NB4 (cell line): ENCODE measurements at places on chromosomes 2 and 18.

GRCh38 chr2:150109028-150109427 lies 378.4 kb downstream of the RND3 start:
- no peak for DNase-seq

DNA sequence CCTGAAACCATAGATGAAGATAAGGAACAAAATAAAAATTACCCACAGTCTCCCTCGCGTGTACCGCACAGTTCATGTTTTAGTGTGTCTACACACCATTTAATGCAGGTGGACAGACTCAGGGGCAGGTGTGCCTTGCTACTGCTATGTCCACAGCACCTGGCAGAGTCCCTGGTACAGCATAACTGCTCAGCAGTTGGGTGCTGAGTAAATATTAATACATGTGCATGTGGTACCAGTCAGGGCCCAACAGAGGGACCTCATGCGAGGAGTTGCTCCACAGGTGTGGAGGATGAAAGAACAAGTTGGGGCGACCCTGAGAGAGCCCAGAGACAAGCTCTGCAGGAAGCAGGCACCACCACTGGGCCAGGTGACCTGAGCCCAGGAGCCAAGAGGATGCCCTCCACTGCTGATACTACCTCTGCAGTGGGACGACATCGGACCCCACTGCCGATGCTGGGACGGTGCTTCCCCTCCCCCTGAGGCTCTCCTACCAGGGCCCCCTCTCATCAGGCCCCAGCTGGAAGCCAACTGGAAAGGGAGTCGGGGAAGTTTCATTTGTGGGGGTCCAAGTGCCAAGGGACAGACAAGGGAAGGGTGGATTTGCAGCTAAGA lies 100.8 kb downstream of the NEDD4L start:
- DNase-seq = no peak

DNA sequence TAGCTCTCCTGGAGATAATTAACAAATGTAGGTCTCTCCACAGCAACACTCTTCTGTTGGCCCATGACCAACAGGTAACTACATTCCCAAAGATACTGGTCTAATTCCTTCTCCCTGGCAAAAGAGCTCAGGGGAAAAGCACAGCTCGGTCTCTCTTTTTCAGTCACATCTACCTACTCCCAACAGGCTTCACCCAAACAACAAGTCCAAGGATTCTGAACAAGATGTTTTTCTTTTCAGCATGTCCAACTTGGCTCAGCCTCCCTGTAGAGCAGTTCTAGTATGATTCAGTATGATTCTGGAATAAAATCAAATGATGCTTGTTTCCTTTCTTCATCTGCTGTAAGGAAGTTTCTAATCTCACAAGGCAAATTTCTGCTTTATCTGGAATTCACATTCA lies 1704.8 kb upstream of the PIK3C3 start:
- DNase-seq = no peak

DNA sequence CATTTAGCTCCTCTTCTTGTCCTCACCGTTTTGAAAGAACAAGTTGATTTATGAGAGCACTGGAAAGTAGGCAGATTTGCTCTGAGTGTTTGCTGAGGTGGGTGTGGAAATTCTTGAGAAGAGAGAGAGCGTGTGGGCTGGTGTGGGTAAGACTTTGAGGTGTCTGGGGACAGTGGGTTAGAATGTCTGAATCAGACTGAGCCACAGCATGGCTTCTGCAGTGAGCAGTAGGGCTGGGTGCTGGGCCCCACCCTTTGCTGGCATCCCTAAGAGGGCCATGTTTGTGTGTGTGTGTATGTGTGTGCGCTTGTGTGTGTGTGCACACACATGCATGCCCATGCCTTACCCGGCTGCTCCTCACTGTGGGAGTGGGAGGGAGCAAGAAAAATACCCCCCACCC lies 63.7 kb downstream of the COPS8 start:
- DNase-seq = no peak

- peak; percentile 80 for DNase-seq
Measured at GRCh38 chr2:197307236-197307932, 3.2 kb downstream of the ANKRD44 start.

GRCh38 chr2:160303527-160303926 lies 103.5 kb upstream of the ITGB6 start:
- DNase-seq = no peak

- DNase-seq = peak; percentile 22
Measured at GRCh38 chr2:31413862-31414550, 536 bp downstream of the XDH start.

- DNase-seq = no peak
Measured at GRCh38 chr18:45626330-45627203, 11.3 kb downstream of the SLC14A2 start.

DNA sequence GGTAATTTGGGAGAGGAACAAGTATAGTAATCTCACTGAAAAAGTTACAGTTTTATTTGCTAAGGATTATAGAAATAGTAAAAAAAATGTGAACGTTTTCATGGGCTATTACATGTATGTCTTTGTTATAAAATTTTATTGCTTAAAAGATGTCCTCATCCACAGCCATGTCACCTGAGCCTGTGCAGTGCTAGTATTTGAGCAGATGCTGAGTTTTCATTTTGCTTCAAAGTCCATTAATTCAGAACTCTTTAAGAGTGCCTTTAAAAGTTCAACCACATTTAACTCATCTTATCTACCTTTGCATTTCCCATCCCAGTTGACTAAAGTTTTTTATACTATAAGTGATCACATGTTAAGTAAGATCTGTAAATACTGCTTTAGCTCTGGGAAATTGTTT lies 52.6 kb downstream of the DPP10 start:
- DNase-seq = no peak

- no peak for DNase-seq
Measured at GRCh38 chr2:240369801-240370585, 65.5 kb upstream of the GPC1 start.

- no peak for DNase-seq
Measured at GRCh38 chr2:119523952-119524694, at the start of gene SCTR. SCTR (minus strand) TSS chr2:119524483; CDS start chr2:119524226, 257 bp downstream.

DNA sequence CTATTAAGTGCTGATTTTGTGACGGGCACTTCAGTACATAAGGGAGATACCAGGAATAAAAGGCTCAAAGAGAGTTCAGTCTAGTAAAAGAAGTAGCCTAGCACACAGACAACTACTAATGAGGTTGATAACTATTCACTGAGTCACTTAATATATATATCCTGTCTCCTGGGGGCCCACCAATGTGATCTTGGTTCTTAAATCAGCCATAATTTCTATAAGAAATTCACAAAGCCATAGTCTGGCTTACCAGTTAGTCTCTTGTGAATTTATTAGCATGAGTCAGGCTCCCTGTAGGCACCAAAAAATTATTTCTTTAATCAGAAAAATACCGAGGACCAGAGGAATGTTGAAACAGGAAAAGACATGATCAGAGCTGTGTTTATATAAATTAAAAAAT lies 10.4 kb downstream of the KCNE4 start:
- no peak for DNase-seq

GRCh38 chr2:45180779-45181178 lies 171.5 kb upstream of the SIX2 start:
- no peak for DNase-seq

DNA sequence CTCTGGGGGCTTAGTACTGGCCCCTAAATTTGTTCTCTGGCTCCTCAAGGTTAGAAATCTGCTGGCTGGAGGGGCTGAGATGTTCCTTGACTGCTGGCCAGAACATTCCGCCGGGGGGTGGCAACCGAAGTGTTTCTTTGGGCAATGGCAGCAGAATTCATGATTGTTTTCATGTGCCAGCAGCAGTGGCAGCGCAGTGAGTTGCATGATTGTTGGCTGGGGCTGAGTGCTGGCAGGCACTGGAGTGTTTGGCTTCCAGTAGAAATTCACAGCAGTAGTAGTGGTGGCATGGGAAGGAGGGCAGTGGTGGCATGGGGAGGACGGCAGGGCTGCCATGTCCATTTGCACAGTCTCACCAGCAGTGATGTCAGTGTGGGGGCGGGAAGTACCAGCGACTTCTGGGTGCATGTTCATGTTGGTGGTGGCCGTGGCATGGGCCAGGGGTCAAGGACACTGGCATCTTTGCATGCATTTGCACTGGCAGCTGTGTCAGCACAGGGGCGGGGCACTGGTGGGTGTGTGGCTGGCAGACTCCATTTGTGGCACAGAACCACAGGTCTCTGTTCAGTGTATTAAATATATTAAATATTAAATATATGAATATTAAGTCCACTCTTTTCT lies 130.6 kb upstream of the CDH7 start:
- DNase-seq = no peak

- DNase-seq = no peak
Measured at GRCh38 chr2:10494351-10495066, 46.4 kb upstream of the ODC1 start.

GRCh38 chr2:207434899-207435465 lies 94.8 kb upstream of the CREB1 start:
- no peak for DNase-seq

DNA sequence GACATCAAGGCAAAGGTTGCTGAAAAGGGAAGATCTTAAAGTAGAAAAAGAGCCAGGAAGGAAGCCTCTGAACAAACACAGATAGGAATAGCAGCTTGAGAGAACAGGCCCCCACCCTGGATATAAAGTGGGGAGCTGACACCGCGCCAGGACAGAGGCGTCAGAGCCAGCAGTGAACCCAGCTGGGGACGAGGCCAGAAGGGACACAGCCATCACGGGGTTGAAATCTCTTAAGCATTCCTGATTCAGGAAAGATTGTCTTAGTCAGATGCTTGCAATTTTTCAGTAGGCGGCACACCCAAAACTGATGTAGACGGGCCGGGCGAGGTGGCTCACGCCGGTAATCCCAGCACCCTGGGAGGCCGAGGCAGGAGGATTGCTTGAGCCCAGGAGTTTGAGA lies 93.8 kb upstream of the PHLPP1 start:
- DNase-seq = no peak

- peak; percentile 65 for DNase-seq
Measured at GRCh38 chr2:110804915-110805314, 72.5 kb downstream of the ACOXL start.

- no peak for DNase-seq
Measured at GRCh38 chr2:98632351-98632750, 24.0 kb downstream of the UNC50 start.

DNA sequence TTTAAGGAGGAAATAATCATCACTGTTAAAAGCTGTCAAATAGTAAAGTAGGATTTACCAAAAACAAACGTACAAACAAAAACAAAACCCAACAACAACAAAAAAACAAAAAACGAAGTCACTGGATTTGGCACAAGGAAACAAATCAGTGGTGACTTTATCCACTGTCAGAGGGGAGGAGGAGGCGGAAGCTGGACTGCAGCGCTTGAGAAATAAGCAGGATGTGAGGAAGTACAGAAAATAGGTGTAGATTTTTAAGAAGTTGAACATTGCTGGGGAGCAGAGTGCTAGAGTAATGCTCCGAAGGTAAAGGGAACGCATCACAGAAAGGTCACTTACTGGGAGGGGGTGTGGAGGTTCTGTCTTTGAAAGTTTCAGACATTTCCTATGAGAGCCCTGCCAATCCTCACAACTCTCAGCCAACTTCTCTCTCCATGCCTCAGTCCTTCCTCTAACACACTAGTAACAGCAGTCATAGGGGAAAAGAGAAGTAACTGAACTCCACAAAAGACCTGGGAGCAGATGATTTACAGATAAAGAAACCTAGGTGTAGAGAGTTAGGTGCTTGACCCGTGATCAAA lies 220.2 kb upstream of the SMAD7 start:
- DNase-seq = peak; percentile 19

DNA sequence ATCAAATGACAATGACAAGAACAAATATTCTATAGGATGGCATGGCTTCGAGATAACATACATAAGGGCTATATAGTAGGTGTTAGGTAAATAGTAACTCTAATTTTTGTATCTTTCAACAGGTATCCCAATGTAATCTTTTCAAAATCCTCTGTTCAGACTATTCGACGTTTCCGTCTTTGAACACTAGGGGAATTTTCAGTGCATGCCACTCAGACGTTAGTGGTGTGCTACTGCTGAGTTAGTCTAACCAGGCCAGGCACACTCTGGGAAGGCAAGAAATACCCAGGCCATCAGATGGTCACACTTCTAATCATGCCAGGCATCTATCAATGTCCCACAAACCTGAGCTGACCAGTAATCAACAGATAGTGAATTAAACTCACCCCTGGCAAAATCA lies 14.6 kb upstream of the CREG2 start:
- DNase-seq = no peak

DNA sequence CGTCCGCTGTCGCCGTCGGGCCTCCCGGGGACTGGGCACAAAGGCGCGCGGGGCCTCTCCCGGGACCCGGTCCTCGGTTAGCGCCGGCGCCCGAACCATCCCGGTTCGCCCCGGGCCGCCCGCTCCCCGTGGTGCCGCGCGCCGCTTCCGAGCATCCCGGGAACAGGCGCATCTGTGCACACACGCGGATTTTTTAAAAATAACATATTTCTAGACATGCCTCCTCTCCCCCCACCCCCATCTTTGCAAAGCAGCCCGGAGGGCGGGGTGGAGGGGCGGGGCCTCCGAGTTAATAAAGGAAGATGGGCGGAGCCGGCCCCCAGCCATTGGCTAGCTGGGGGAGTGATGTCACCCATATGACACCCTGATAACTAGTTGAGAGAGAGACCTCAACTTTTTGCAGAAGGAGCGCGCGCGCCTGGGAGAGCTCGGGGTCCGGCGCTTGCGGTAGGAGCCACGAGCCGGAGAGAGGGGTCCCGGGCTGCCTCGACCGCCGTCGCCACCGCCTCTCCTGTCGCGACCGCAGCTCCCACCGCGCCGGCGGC lies at the start of gene SOX11:
Gene SOX11, plus strand, starts transcription at position 400 of the 545 bp plus-strand sequence. CDS start 338 bp downstream, outside the sequence.
- no peak for DNase-seq

DNA sequence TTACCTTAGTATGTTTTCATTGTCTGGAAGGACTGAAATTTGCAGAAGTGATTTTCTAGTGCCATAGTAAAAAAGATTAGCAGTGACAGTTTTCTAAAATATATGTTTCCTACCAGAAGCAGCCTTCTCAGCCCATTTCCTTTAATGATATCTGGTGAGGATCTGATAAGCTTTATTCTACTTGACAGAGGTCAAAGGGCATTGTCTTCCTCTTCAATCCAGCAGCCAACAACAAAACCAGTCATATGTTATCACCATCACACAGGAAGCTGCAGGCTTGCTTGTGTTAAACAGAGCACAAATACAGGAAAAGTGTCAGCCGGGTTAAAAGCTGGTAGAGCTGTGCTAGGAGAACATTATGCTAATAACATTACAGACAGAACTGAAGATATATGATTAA lies 35.6 kb upstream of the ZSWIM2 start:
- DNase-seq = no peak

- no peak for DNase-seq
Measured at GRCh38 chr18:39951142-39951720, 2003.8 kb upstream of the PIK3C3 start.

DNA sequence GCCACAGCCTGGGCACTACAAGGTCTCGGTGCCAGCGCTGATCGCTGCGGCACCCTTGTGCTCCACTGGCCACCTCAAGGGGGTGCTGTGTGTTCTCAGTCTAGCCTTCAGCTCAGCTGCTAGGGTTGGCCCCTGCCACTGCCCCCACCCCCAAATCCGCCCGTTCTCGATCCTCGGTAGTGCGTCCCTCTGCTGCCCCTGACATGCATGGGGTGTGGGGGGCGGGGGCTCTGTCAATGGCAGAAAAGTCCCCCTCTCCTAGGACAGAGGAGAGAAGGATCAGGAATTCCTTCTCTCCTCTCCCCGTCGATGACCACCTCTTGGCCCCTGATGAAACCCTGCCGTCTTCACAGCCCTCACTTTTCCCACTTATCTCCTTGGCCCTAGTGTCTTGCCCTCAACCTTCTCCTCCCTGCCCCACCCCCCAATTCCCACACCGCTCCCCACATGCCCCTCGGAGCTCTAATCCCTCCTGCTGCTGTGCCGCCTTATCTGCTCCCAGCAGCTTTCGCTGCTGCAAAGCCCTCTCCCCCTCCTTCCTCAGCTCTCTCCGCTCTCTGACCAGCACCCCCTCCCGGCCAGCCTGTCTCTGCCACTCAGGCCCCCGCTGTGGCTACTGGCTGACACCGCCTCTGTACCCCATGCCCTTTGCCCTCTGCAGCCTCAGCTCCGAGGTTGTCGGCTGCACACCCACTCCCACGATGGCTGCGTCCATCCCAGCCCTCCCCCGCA lies 4.3 kb upstream of the ASIC4 start:
- peak; percentile 75 for DNase-seq
